D341Med (cell line): ENCODE measurements at places on chromosomes 2 and 18.

DNA sequence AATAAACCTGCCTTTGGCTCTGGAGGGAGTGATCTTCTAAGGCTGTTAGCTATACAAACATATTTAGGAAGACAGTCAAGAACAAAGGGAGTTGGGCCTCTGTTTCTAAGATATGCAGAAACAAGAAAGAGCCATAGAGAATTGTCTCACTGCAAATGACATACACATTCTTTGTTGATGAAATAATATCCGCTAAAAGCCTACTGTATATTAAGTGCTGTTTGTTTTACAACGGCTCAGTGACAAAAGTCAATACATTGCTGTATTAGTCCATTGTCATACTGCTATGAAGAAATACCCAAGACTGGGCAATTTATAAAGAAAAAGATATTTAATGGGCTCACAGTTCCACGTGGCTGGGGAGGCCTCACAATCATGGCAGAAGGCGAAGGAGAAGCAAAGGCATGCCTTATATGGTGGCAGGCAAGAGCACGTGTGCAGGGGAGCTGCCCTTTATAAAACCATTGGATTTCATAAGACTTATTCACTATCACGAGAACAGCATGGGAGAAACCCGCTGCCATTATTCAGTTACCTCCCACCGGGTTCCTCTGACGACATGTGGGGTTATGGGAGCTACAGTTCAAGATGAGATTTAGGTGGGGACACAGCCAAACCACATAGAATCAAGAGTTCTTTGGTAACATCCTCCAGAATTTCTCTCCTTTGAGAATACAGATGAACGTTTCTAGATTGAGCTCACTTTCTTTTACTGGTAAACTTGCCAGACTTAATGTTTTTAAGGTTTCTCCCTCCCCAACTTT is 157.8 kb downstream of the PIK3C3 start:
- DNase-seq = no peak

DNA sequence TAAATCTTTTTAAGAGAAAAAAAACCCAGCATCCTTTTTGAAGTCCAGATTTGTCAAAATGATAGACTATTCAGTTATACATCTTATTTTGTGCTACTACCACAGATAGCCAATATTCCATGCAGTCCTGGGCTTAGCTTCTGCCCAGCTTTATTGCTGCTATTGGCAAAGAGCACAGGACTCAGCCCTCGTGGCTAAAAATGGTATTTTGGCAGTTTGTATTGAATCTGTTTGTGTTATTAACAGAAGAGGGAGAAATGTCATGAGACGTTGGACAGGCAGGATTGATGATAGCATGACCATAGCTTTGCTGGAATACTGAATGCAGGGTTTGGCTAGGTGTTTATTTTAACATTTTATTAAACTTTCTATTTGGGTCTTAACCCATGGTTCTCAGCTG is 19.4 kb downstream of the ELAC1 start:
- DNase-seq = no peak

- no peak for DNase-seq
Observed at GRCh38 chr2:33380719-33381118, 95.7 kb upstream of the RASGRP3 start.

DNA sequence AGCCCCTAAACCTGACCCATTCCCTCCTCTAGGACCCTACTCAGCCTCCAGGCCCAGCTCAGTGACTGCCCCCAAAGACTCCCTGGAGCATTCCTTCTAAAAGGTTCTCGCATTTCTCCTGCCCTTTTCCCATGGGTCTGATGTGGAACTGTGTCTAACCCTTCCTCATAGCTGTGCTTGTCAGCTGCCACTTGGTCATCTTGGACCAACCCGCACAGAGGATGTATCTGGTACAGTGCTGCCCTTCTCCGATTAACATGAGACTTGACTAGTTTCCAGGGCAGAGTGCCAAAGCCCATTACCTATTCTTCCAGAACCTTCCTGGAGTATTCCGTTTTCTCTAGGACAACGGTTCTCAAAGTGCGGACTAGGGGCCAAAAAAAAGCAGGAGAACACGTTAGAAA is 518 bp upstream of the NFU1 start:
- no peak for DNase-seq

DNA sequence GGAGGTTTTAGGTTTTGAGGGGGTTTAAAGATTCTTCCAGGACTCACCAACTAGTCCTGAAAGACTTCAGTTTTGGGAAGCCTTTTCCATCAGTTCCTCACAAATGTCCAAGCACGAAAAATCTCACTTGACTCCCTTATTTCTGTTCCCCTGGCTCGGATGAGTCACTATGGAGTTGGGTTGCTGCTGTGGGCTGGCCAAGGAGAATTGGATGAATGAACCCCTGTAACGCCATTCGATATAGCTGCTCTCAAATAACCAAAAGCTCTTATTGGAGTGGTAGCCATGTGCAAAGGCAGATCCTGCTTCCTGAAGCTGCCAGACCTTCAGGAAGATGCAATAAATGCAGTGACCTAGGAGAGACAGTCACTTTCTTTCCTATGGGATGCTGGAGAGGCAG is 417.0 kb downstream of the ZNF521 start:
- no peak for DNase-seq

DNA sequence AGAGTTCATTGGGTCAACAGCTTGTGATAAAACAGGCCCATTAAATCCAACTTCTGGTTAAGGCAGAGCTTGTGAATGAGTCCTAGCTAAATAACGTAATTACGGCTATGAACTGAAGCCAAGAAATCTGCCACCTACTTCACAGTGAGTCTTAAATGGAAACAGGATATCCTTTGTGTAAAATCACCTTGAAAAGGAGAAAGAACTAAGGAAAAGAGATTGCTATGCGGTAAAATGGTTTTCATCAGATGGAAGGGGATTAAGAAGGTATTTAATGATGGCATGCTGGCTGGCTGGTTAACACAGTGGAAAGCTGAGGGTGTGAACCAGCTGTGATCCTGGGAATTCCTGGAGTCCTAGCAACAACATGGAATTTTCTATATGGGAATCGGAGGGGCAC is 156.6 kb downstream of the DOK6 start:
- peak; percentile 71 for DNase-seq

- DNase-seq = no peak
Observed at GRCh38 chr18:10242936-10243680, 211.3 kb upstream of the APCDD1 start.

GRCh38 chr2:147989809-147990403 is 30.6 kb downstream of the ORC4 start:
- peak; percentile 50 for DNase-seq

DNA sequence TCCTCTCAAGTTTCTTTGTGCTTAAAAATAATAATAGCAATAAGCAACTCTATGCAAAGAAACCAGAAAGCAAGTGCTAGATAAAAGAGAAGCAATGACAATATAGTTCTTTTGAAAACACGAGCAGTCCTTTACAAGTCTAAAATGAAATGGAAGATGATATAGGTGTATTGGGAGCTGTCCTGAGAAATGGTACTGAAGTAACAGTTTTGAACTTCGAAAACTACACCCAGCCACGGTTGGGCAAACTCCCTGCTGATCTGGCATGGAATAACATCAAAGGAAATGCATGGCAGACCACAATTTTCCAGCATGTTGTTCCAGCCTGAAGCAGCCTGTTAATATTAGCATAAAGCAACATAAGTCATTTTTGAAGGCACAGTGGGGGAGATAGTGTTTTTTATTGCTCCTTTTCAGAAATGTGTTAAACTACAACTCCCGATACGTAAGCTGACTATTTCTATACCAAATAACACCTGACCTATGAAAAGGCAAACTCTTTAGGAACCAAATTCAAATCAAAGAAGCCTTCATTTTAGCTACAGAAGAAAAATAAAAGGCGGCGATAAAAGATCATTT is 596.1 kb upstream of the KLHL29 start:
- no peak for DNase-seq

- no peak for DNase-seq
Observed at GRCh38 chr18:9968081-9968848, 54.4 kb downstream of the VAPA start.

DNA sequence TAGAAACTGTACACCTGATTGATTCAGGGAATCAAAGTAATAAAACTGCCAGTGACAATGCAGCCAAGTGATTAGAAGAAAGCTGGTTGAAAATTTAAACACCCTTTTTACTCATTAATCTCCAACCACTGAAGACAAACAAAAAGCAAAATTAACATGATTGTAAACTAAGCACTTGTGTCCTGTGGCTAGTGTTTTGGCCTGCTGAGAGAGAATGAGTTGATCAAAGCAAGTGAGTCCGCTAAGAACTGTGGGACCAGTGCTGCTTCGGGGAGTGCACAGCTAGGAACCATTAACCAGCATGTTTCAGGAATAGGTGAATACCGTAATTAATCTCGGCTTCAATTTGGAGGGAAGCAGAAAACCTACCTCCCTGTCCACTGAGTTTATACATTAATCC is 13.6 kb upstream of the PAPOLG start:
- DNase-seq = no peak

GRCh38 chr2:235690809-235691450 is 197.1 kb downstream of the AGAP1 start:
- no peak for DNase-seq

DNA sequence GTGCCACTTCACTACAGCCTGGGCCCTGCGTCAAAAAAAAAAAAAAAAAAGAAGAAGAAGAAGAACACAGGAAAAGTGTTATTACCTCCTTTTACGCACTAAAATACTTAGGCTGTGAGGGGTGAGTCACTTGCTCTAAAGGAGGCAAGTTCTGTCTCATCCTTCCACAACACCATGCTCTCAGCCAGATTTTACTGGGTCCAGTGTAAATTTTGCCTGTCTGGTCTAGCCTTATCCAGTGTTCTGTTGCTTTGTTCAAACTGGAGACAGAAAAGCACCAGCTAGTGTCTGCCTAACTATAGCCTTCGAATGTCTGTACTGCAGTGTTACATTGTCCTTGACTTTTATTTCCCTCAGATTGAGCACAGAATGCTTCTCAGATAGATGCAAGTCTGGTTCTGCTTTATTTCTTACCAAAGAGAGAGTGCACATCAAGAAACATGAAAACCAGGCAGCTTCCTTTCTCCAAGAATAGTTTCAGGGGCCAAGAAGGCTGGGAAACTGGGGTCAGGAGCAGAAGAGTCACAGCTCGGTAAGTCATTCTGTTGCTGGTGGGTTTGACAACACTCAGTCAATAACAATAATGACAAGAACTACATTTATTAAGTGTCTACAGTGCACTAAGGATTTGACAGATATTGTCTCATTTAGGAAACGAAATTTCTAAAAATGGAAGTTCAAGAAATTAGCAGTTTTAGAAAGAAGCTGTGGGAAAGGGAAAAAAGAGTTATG is 3.1 kb upstream of the MSGN1 start:
- DNase-seq = no peak

- no peak for DNase-seq
Observed at GRCh38 chr2:174217869-174218268, 30.5 kb downstream of the OLA1 start.

DNA sequence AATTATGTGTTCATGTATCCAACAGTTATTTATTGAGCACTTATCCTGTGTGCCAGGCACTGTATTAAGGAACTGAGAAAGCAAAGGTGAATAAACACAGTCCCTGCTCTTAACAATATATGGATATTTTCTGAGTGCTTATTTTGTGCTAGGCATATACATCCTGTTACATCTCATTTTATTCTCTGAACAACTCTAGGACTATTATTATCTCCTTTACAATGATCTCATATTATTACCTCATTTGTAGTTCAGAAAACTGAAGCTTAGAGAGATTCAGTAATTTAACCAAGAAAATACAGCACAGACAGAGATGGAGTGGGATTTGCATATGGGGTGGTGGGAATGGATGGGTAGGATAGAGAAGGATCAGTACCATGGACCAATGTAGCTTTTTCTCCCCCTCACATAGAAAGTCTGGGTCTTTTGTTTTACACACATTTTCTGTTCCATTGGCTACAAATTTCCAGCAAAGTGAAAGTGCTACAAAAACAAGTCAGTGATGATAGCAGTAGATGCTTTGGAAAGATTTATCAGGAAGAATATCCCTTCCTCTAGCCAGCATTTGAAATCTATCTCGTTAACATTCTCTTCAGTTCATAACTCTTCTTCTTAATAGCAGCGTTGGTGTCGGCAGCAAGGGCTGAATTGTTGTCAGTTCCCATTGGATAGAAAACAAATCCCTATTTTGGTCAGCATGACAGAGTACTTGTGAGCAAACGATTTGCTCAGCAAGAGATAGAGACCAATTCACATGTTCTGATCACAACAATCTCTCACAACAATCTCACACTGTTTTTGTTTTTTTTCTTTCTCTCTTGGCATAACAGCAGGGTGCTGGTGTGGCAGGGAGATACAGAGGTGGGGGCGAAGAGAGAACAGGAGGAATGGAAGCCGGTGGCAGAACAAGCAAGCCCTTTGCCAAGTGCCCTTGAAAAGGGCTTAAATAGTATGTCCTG is 102.2 kb upstream of the KCTD1 start:
- no peak for DNase-seq

DNA sequence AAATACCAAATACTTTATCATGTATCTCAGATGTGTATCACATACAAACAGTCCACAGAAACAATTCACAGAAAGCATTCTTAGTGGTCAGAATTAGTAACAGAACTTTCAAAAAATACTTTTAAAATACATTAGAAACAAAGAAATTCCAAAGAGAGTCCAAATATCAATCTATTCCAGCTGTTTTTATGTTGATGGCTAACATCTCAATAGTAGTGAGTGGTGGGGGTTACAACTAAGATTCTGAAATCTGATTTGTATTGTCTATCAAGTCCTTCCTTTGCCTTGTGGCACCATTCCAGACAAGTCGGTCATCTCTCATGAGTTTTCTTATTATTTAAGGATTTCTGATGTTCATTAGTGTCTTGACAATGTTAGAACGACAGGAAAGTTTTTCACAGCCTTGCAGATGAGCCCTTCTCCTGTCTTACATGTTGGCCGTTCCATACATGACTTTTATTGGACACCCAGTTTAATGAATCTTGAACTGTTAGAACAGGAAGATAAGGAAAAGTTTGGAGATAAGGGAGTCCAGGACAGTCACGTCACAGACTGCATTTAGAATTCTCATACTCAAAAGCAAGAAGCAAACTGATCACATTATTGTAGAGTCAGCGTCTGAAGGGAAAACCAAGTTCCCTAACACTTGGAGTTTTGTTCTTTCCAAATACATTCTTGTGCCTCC is 410.3 kb downstream of the PID1 start:
- DNase-seq = no peak

DNA sequence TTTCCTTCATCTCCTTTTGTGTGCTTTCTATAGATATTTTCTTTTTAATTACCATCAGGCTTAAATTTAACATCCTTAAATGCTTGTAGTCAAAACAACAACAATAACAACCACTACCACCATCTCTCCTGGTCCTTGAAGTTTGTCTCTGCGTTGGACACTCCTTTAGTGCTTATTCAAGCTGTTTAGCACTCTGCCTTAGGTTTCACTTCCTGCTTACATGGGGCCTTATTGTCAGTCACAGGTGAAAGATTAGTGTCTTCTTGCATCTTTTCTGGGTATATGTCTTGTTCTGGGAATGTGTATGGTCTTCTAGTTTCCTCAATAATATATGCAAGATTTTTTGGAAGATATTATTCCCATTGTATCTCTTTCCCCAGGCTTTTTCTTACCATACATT is 240.1 kb upstream of the NXPH2 start:
- no peak for DNase-seq

DNA sequence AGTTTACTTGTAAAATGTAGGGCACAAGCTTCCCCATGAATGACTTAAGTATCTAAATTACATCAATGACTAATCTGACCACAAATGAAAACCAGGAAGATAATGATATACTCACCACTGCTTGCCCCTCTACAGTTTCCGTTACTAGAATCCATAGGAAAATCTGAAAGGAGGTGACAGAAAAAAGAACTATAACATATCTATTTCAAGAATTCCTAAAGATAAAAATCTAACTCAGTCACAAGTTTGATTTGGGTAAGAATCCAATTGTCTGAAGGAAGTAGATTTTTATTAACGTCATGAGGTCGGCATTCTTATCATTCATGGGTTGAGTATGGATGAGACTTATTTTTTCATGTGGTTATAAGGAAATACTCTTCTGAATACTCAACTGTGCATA is 7.8 kb downstream of the FRZB start:
- no peak for DNase-seq
